Effector CD8-positive, alpha-beta T cell (primary cell): ENCODE measurements at places on chromosomes 3 and 15.

- DNase-seq = no peak
These were observed 440.7 kb upstream of the KCNMB2 start for GRCh38 chr3:178095522-178095921.

- no peak for DNase-seq
These were observed 21.6 kb downstream of the SAMMSON start for GRCh38 chr3:70020906-70021660.

- no peak for DNase-seq
These were observed 256.6 kb upstream of the PROK2 start for GRCh38 chr3:72041511-72041910.

- no peak for DNase-seq
These were observed 208.7 kb upstream of the LRIG1 start for GRCh38 chr3:66709532-66709931.

GRCh38 chr15:56608140-56608778 lies 125.0 kb downstream of the ZNF280D start:
- DNase-seq = no peak

GRCh38 chr3:197222937-197223370 lies 75.5 kb downstream of the DLG1 start:
- no peak for DNase-seq

- DNase-seq = no peak
These were observed 29.5 kb downstream of the GTF2E1 start for GRCh38 chr3:120772081-120772480.

DNA sequence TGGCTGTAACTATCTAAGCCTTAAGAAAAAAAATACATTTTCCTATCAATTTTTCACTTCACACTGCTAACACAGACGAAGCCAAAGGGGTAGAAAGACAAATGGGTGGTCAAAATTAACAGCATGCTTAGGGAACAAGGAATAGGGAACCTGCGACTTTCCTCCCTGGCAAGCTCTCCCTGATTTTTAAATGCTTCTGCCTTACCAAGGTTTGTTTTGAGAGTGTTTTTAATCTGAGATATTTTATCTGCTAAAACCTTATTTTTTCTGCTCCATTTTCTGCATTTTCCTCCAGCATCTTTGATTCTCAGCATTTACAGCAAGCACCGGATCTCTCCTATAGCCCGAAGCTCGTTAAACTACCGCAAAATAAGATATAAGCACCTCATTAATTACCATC lies 214.4 kb downstream of the RORA start:
- DNase-seq = no peak

- peak; percentile 13 for DNase-seq
These were observed 27.2 kb upstream of the ZNF502 start for GRCh38 chr3:44685128-44685800.

- DNase-seq = peak; percentile 84
These were observed at the start of the genes SCN11A and WDR48 for GRCh38 chr3:39051649-39052561. SCN11A (minus strand) TSS chr3:39051944; CDS start chr3:38950362, 101,582 bp downstream. WDR48 (plus strand) TSS chr3:39052016; CDS start chr3:39052026, 10 bp downstream.

DNA sequence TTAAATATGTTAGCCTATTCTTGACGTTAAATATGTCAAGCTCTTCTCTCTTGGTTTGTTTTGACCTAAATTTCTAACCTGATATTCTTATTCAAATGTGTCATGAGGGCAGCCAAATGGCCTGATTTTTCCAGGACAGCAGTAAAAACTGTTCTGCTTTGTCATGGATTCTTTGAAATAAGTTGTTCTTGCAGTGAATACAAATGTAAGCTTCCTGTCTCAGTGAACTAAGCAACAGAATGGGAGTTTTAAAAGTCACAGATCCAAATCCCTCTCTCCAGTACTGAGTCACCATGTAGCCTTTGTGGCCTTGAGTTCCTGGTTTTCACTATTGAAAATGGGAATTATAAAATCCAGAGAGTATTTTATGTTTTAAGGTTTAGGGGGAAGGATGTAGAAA lies 301.8 kb downstream of the NLGN1 start:
- DNase-seq = no peak

GRCh38 chr15:70597056-70597603 lies 166.2 kb downstream of the UACA start:
- DNase-seq = no peak

- no peak for DNase-seq
These were observed 501.3 kb downstream of the NTRK3 start for GRCh38 chr15:87755226-87755625.

DNA sequence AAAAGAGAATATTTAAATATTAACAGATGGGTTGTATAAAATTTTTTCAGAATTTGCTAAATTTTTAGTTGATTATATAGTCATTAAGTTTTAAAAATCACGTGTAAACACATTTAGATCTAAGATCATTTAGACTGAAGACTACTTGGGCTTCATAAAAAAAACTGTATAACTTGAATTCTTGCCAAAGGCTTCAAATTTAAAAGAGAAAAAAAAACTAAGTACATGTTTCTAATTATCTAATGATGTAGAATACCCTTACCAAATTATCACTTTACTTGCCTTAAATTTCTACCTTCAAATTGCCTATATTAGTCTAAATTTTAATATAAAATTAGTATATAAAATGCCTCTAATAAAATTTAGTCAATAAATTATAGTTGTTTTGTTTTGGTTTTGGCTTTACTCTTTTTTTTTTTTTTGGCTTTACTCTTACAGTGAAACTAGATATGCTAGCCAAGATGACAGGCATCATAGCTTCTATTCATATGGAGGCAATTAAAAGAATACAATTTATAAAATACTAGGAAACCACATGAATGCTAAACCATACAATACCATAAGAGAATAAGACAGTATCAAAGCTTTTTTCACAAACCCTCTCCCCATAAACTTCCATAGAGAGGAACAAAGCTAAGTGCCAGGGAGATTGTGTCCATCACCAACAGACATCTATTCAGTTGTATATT lies 183.1 kb upstream of the KCNMB2 start:
- no peak for DNase-seq

DNA sequence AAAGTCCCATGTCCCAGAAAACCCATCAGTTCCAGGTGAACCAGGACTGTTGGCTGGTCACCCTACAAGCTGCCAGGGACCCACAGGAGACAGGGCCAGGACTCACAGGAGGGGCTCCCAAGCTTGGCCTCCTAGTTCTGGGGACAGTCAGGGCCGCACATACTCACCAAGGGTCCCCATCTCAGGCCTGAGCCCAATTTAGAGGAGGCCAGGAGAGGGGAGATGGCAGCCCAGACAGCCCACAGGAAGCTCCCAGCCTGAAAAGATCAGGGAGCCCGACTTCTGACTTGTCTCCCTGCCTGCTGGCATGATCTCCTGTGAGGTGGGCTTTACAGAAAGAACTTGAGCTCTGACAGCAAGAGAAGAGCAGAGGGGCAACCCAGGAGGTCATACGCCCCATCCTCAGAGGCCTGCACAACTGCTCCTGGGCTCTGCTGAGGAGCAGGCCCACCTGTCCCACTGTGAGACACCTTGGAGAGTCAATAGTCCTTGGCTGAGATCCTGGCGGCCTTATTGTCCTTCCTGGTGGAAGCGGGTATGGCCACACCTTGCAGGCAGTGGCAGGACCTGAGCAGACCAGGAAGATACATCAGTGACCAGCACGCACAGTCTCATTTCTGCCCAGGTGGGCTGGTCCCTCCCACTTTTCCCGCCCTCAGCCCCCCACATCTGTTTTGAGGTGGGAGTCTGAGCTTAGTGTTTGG lies 2.5 kb upstream of the ISLR start:
- DNase-seq = no peak

DNA sequence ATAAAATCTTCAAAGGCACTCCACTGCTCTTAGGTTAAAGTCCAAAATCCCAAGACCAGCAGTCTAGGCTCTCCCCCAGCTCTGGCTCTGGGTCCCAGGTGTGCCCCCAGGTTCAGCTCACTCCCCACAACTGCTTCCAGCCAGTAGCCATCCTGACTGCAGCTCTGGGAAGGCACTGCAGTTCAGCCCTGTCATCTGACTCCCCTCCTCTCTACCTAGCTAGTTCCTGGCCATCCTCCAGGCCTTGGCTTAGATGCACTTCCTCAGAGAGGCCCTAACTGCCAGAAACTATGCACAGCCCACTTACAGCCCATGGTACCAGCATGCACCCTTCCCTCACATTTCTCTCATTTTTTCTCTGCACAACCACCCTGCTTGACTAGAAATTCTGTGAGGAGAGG lies 25.5 kb downstream of the TBC1D2B start:
- no peak for DNase-seq

GRCh38 chr3:134992586-134992985 lies 197.5 kb downstream of the EPHB1 start:
- no peak for DNase-seq

- no peak for DNase-seq
These were observed 552.9 kb downstream of the DIPK2A start for GRCh38 chr3:144524531-144524930.

- DNase-seq = no peak
These were observed 10.9 kb downstream of the AMOTL2 start for GRCh38 chr3:134363381-134363755.

DNA sequence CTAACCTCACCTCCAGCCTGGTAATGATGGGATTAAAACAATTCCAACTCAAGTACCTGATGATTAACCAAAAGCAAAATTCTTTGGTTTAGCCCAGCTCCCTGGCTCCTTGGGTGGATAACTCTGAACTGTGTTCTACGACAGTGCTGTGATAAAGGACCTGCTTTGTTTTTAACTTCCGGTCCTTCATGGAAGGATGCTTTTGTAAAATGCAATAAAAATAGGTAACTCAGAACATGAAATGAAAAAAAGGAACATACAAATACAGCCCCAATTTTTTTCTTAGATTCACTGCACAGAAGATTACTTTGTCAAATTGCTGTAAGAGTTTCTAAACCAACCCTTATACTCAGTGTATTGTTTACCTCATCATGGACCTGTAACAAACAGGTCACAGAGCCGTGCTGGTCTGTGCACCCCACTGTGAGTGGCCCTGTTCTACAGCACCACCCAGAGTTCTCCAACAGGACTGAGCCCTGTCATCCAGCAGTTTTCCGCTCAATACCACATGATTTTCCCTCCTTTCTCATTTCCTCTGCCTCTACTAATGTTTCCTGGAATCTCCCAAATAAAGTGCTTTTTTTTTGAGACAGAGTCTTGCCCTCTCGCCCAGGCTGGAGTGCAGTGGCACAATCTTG lies 4.9 kb upstream of the PCYT1A start:
- no peak for DNase-seq

GRCh38 chr3:126854666-126855065 lies 128.2 kb upstream of the PLXNA1 start:
- DNase-seq = no peak

DNA sequence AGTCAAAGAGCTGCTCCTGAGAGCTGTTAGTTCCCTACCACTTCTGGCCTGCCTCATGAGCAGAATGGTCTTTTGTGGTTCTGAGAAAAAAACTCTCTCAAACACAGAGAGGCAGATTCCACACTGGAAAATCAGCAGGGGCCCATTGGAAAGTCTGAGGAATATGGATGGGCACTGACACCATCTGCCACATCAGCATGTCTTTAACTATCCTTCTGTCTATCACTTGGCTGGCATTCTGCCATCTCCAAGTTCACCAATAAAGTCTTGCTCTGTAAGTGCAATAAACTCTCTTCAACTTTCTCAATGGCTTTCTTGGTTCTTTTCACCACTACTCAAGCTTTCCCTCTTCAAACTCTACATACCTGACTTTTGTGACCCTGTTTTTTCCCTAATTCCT lies 101.3 kb upstream of the GALNT15 start:
- DNase-seq = no peak

- peak; percentile 37 for DNase-seq
These were observed 59.7 kb downstream of the RAP2B start for GRCh38 chr3:153221748-153222162.

- no peak for DNase-seq
These were observed 61.5 kb downstream of the TFRC start for GRCh38 chr3:196020373-196020772.

GRCh38 chr15:55914446-55914845 lies 79.0 kb downstream of the NEDD4 start:
- DNase-seq = no peak

GRCh38 chr3:21991061-21991460 lies 240.1 kb upstream of the ZNF385D start:
- no peak for DNase-seq

- DNase-seq = no peak
These were observed 40.5 kb downstream of the FEZF2 start for GRCh38 chr3:62332835-62333244.

GRCh38 chr15:57570994-57571393 lies 20.7 kb upstream of the MYZAP start:
- DNase-seq = no peak

- DNase-seq = no peak
These were observed 116.2 kb downstream of the SUCNR1 start for GRCh38 chr3:151989621-151990020.

DNA sequence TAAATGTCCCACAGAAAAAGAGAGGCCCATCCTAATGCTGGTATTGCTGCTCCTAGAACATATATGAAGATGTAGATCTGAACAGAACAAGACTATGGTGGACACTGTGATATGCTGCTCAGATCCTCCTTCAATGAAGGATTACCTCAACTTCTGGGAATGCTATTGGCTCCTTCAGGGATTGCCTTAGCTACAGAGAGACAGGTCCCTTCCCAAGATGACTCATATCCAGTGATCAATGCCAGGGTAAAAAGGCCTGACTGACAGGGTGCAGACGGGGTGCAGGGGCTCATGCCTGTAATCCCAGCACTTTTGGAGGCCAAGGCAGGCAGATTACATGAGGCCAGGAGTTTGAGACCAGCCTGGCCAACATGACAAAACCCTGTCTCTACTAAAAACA lies 20.5 kb upstream of the STAG1 start:
- no peak for DNase-seq

GRCh38 chr3:70061096-70061495 lies 61.6 kb downstream of the SAMMSON start:
- DNase-seq = no peak

- DNase-seq = no peak
These were observed 197.3 kb upstream of the LINGO1 start for GRCh38 chr15:77830051-77830468.

DNA sequence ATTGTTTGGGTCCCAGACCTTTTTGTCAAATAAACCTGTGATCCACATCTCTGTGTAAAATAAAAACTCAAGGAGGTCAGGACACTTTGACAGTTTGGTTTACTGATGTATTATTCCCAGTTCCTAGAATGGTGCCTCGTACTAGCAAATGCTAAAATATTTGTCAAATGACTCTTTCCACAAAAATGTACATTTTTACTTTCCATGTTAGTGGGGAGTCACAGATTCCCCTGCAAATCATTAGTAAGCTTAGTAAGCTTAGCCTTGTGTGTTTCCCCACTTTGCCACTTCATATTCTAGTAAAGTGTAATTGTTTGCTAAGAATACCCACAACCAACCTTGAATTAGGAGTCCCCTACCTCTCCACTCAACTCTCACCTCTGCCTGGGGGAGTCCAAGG lies 2.4 kb upstream of the MAGI1 start:
- no peak for DNase-seq
